Endodermal cell (in vitro differentiated cells): ENCODE measurements at places on chromosomes 7 and 10.

DNA sequence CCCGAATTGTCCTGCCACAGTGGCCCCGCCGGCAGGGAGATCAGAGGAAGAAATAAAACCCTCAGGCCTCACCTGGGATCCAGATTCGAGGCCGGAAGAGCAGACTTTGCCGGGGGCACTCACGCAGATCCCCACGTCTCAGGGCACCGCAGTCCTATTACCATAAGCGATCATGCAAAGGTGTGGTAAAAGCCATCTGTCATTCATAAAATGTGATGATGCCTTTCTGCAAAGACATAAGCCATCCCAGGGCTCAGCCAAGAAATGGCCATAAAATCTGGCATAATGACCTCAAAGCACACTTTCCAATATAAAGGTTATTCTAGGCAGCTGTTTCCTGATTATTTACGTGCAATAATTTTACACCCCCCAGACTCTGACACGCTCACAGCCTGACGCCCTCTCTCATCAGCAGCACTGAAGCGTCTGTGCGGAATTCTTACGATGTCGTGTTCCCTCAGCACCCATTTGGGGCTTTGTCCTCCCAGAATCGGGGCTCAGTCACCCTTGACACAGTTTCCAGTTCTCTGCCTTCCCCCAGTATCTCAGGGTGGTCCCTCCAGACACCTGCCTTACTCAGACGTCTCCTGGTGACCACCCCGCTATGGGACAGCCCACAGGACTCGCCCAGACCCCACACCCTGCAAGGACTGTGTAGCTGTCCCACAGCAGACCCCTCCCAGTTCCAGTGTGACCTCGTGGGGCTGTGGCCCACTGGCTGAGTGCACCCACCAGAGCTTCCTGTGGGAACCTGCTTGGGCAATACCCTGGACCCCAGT is 74.3 kb upstream of the FAM20C start:
- H3K27me3 ChIP-seq, result no peaks in the 10 kb centered on the region
- H3K4me3 ChIP-seq, result no peak overlapping the region
- H3K4me1 ChIP-seq, result no peaks in the 10 kb centered on the region
- DNase-seq, result no peak
- H3K36me3 ChIP-seq, result no peaks in the 10 kb centered on the region
- no peak overlapping the region for H3K27ac ChIP-seq

DNA sequence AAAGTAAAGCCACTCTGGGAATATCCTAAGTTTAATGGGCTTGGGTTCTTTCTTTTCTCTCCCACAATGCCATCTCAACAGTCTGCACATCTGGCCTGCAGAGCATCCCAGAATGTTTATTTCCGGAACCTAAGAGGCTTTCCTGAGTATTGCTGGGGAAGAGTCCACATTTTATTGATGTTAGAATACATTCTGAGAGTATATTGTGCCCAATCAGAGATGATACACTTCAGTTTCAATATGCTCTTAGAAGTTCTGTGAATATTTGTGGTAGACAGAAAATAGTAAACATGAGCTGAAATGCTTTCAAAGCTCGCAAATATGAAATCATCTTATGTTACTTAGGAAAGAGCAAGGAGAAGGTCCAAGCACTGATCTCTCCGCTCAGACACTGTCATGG is 200.6 kb downstream of the TWIST1 start:
- no peak overlapping the region for H3K4me3 ChIP-seq
- no peaks in the 10 kb centered on the region for H3K36me3 ChIP-seq
- no peaks in the 10 kb centered on the region for H3K27me3 ChIP-seq
- H3K4me1 ChIP-seq, result no peaks in the 10 kb centered on the region

DNA sequence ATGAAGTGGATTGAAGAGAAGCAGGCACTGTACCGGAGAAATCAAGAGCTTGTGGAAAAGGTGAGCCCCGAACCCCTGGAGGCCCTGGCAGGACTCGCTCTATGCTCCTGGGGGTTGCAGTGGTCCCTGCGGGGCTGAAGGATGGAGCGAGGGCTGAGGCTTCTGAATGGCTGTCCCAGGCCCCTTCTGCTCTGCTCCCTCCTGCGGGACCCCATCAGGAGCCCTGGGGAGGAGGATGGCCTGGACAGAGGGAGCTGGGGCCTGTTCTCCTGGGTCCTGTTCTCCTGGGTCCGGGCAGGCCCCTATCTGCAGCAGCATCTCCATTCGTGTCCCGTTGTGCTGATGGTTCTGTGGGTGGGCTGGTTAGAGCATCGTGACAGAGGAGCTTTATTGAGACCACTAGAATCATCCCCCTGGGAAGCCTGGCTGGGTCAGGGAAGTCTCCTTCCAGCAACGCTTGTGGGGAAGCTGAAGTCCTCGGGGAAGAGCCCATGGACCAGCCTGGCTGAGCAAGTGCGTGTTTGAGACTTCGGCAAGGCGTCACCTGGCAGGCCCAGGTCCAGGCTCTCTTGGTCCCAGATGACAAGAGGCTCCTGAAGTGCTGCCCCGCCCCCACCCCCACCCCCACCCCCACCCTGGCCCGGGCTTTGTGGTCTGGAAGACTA is 41.1 kb upstream of the DPYSL4 start:
- H3K27ac ChIP-seq, result no peak overlapping the region
- H3K36me3 ChIP-seq, result peaks cover 4% of the 10 kb centered on the region
- no peak overlapping the region for H3K4me3 ChIP-seq

DNA sequence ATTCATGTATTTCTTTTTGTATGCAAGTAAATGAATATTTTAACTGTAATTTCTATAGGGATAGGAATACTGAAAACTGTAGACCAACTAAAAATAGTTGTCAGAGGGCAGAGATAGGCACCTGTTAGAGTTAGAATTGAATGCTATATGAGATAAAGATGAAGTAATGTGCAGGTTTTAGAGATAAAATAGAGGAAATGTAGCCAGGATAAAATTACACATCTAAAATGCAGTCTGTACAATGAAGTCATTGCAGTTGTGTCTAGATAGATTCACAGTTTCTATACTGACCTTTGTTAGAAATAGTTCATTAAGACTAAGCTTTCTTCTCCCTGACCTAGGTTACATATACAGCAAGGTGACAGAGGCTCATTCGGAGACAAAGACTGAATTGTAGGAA is 46.2 kb downstream of the SMNDC1 start:
- no peak overlapping the region for H3K27ac ChIP-seq
- no peaks in the 10 kb centered on the region for H3K4me1 ChIP-seq
- DNase-seq, result no peak
- no peak overlapping the region for H3K4me3 ChIP-seq

GRCh38 chr10:112434988-112435619 is 11.6 kb downstream of the ZDHHC6 start:
- H3K36me3 ChIP-seq, result peaks cover 79% of the 10 kb centered on the region
- H3K27me3 ChIP-seq, result no peaks in the 10 kb centered on the region
- no peak overlapping the region for H3K27ac ChIP-seq
- DNase-seq, result no peak
- H3K4me1 ChIP-seq, result no peaks in the 10 kb centered on the region
- H3K4me3 ChIP-seq, result no peak overlapping the region

DNA sequence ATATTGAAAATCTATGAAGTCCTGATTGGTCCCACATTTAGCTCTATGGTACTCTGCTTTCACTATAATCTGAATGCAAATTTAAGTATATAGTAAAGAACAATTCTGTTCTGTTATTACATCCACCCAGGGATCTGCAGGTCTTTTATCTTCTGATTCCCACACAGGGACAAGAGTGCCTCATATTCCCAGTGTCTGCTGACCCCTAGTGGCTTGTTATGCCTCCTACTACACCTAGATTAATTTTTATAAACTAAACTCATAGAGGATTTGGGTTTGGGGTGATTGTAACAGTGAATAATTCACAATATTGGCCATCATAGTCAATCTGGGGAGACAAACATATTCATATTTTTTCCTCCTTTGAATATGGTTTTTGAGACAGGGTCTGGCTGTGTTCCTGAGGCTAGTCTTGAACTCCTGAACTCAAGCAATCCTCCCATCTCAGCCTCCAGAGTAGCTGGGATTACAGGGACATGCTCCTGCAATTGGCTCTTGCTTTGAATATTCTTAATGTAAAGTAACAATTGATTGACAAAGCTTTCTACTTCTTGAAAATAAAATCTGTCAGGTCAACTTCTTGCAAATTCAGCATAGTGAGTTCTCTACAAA is 282.1 kb downstream of the KCND2 start:
- H3K27ac ChIP-seq, result no peak overlapping the region
- H3K4me3 ChIP-seq, result no peak overlapping the region

- DNase-seq, result peak; percentile 84
- no peaks in the 10 kb centered on the region for H3K36me3 ChIP-seq
- no peak overlapping the region for H3K4me3 ChIP-seq
- H3K4me1 ChIP-seq, result peaks cover 9% of the 10 kb centered on the region
- H3K27ac ChIP-seq, result no peak overlapping the region
These were observed 87.0 kb upstream of the KMT2E start for GRCh38 chr7:104927055-104927454.

DNA sequence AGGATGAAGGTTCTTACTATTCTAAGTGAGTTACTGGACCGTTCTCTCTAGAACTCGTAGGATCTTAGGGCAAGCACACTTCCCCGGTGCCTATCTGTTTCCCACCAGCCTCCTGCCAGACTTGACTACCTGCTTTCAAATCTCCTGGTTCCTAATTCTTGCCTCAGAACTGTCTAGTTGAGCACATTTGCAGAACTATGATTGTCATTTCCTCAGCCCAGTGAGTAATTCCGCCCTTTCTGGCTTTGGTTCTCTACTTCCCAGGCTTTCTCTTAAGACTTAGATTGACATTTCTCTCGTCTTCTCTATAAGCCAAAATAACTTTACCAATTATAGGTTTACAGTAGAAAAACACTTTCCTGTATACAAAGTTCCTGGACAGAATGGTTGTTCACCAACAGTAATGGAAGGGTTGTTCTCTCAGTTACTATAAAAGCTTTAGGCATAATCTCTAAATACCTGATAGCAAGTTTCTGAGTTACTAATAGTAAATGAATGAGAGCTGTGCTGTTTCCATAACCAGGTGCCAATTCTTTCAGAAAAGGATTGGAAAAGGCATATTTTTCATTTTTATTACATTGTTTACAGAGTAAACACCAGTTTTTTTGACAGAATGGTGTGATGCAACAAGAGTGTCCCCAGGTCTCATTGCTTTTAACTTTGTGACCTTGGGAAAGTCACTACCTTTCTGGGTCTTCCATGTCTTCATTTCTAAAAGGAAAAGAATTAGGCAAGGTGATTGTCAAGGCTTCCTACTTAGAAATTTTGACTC is 41.1 kb downstream of the PLEKHA8 start:
- no peaks in the 10 kb centered on the region for H3K4me1 ChIP-seq
- no peak overlapping the region for H3K27ac ChIP-seq
- peaks cover 59% of the 10 kb centered on the region for H3K36me3 ChIP-seq
- DNase-seq, result no peak

DNA sequence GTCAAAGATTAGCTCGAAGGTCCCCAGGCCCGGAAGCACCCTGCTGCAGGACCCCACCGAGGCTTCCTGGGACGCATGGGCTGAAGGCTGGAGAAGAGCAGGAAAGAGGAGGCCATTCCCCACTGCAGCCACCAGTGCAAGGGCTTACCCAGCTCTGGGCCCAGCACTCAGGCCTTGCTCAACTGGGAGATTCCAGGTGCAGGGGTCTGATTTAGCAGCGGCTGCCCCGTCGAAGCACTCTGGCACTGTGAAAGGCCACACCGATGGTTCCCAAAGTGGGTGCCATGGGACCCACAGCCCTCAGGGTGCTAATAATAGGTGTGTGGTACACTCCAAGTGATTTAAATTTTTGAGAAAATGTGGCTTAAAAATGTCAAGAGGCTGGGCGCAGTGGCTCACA is 130.9 kb downstream of the OAT start:
- H3K27me3 ChIP-seq, result no peaks in the 10 kb centered on the region
- no peak overlapping the region for H3K4me3 ChIP-seq
- no peak overlapping the region for H3K27ac ChIP-seq
- no peaks in the 10 kb centered on the region for H3K36me3 ChIP-seq

GRCh38 chr7:114026486-114027089 is 107.8 kb upstream of the PPP1R3A start:
- DNase-seq, result no peak
- H3K27me3 ChIP-seq, result peaks cover 3% of the 10 kb centered on the region
- no peaks in the 10 kb centered on the region for H3K4me1 ChIP-seq
- no peaks in the 10 kb centered on the region for H3K36me3 ChIP-seq

DNA sequence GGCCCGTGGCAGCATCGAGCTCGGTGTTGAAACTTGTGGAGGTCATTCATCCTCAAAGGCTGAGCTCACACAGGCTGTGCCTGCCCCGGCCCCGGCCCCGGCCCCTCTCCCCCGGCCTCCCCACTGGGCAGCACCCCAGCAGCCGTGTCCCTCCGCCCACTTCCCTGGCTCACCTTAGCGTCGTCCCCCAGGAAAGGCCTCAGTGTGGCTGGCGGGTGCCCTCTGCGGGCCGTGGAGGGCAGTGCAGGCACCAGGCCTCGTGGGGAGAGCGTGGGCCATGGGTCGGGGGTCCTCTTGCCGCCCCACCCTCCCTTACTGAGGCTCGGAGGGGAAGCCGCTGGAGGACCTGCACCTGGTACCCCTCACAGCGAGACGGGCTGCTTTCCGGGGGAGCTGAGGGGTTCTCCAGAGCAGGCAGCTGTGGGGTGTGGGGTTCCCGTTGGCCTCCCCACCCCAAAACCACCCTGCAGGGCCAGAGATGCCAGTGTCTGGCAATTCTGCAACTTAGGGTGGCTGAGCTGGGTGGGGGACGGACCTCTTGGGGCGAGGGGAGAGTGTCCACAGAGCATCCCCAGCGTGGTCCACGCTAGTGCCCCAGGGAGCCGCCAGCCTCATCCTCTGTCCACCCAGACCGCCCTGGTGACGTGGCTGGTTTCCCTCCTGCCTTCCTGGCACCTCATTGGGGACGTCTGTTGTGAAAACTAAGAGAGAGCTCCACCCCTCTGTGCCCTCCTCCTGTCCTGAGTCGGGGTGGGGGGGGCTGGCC is 44.2 kb upstream of the DPYSL4 start:
- peak; percentile 89 for DNase-seq
- H3K36me3 ChIP-seq, result peaks cover 3% of the 10 kb centered on the region
- H3K4me1 ChIP-seq, result no peaks in the 10 kb centered on the region
- H3K27me3 ChIP-seq, result no peaks in the 10 kb centered on the region
- no peak overlapping the region for H3K4me3 ChIP-seq

- no peak overlapping the region for H3K4me3 ChIP-seq
- H3K27ac ChIP-seq, result no peak overlapping the region
- no peaks in the 10 kb centered on the region for H3K36me3 ChIP-seq
- no peaks in the 10 kb centered on the region for H3K27me3 ChIP-seq
These were observed 891.9 kb upstream of the MBL2 start for GRCh38 chr10:53664282-53665019.

GRCh38 chr7:111588065-111588433 is 25.8 kb upstream of the IMMP2L start:
- no peak for DNase-seq
- H3K36me3 ChIP-seq, result no peaks in the 10 kb centered on the region
- H3K4me3 ChIP-seq, result no peak overlapping the region
- no peaks in the 10 kb centered on the region for H3K27me3 ChIP-seq

DNA sequence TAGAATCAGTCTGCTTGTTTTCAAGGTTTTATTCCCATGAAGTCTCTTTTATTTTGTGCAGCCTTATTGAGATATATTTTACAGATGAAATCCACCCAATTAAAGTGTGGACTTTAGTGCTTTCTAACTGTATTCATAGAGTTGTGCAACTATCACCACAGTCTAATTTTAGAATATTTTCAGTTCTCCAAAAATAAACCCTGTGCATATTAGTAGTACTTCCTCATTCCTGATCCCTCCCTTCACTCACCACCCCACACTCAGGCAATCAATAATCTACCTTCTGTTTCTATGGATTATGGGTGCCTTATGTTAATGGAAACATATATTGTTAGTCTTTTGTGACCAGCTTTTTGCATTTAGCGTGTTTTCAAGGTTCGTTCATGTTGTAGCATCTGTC is 185.7 kb upstream of the TMEM72 start:
- H3K36me3 ChIP-seq, result no peaks in the 10 kb centered on the region
- no peaks in the 10 kb centered on the region for H3K4me1 ChIP-seq
- no peaks in the 10 kb centered on the region for H3K27me3 ChIP-seq
- DNase-seq, result no peak
- no peak overlapping the region for H3K4me3 ChIP-seq
- no peak overlapping the region for H3K27ac ChIP-seq
